Fibroblast of lung (primary cell): ENCODE measurements at places on chromosomes 1 and 21. TPM values are rescaled to one million over a fixed set of nuclear protein-coding genes. Genes with fewer than 3 reads are reported as not detected.
A peak's percentile ranks its signal among the peaks of the same experiment; 100 is the strongest.

- no peak overlapping the region for H3K4me3 ChIP-seq
- H3K27me3 ChIP-seq, result no peaks in the 10 kb centered on the region
- peaks cover 26% of the 10 kb centered on the region for H3K36me3 ChIP-seq
Observed at GRCh38 chr1:116401646-116402176, 28.7 kb downstream of the ATP1A1 start.

DNA sequence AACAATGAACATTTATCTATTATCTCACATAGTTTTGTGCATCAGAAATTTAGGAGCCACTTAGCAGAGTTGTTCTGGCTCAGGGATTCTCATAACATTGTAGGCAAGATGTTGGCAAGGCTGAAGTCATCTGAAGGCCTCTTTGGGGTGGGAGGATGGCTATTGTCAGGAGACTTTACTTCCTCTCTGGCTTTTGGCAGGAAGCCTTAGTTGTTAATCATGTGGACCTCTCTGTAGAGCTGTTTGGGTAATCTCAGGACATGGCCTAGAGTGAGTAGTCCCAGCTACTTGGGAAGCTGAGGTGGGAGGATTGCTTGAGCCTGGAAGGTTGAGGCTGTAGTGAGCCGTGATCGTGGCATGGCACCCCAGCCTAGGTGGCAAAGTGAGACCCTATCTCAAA is 40.2 kb downstream of the RASAL2 start:
- H3K27ac ChIP-seq, result no peak overlapping the region
- H3K27me3 ChIP-seq, result no peaks in the 10 kb centered on the region
- H3K4me3 ChIP-seq, result no peak overlapping the region
- DNase-seq, result peak; percentile 55
- H3K4me1 ChIP-seq, result no peaks in the 10 kb centered on the region

GRCh38 chr1:40310983-40311642 is 6.0 kb downstream of the COL9A2 start:
- no peak for DNase-seq
- H3K36me3 ChIP-seq, result no peaks in the 10 kb centered on the region
- H3K27me3 ChIP-seq, result peaks cover 7% of the 10 kb centered on the region
- H3K27ac ChIP-seq, result no peak overlapping the region

GRCh38 chr1:211920141-211920572 is 89.6 kb upstream of the LPGAT1 start:
- DNase-seq, result peak; percentile 83
- no peaks in the 10 kb centered on the region for H3K36me3 ChIP-seq
- H3K4me3 ChIP-seq, result no peak overlapping the region
- H3K27ac ChIP-seq, result peak overlapping the region; percentile 60

The CDK18 gene
- total RNA-seq, result 0.33 and 1.5 TPM in 2 replicates

The GJA9 gene
- under 0.01 TPM in 1 of 2 replicates, not detected in the other for total RNA-seq
